Large intestine (tissue), 12 donors: ENCODE measurements at places on chromosomes 4 and X. TPM values are rescaled to one million over a fixed set of nuclear protein-coding genes. Genes with fewer than 3 reads are reported as not detected.

The FAAH2 gene
- 10.6 TPM for polyA plus RNA-seq

The CLTRN gene
- polyA plus RNA-seq: 1.6 TPM

The CT55 gene
- polyA plus RNA-seq: 0.06 TPM

- no peak for DNase-seq
- H3K27me3 ChIP-seq: peaks cover 16% of the 10 kb centered on the region
- H3K27ac ChIP-seq: no peak overlapping the region
- peaks cover 7% of the 10 kb centered on the region for H3K4me1 ChIP-seq
These were observed 1.4 kb upstream of the CORIN start for GRCh38 chr4:47839259-47839658.

GRCh38 chr4:159298502-159298901 is 195.6 kb downstream of the RAPGEF2 start:
- H3K4me1 ChIP-seq: no peaks in the 10 kb centered on the region
- H3K4me3 ChIP-seq: no peak overlapping the region
- H3K27ac ChIP-seq: no peak overlapping the region
- H3K27me3 ChIP-seq: no peaks in the 10 kb centered on the region
- H3K36me3 ChIP-seq: no peaks in the 10 kb centered on the region

- no peaks in the 10 kb centered on the region for H3K27me3 ChIP-seq
- H3K4me3 ChIP-seq: no peak overlapping the region
- H3K36me3 ChIP-seq: no peaks in the 10 kb centered on the region
These were observed 125.1 kb downstream of the HS6ST2 start for GRCh38 chrX:132833373-132833772.

GRCh38 chrX:30530606-30531005 is 47.0 kb downstream of the TASL start:
- no peak for DNase-seq
- no peaks in the 10 kb centered on the region for H3K27me3 ChIP-seq
- H3K4me3 ChIP-seq: no peak overlapping the region
- no peaks in the 10 kb centered on the region for H3K4me1 ChIP-seq
- no peaks in the 10 kb centered on the region for H3K36me3 ChIP-seq
